Activated CD8-positive, alpha-beta memory T cell treated with anti-CD3 and anti-CD28 coated beads for 1 hour (primary cell): ENCODE measurements at places on chromosomes 1 and 21.

GRCh38 chr1:3471356-3472087, 17.1 kb downstream of the ARHGEF16 start:
- DNase-seq: no peak

GRCh38 chr1:232328486-232329102, 301.3 kb downstream of the SIPA1L2 start:
- DNase-seq: no peak

DNA sequence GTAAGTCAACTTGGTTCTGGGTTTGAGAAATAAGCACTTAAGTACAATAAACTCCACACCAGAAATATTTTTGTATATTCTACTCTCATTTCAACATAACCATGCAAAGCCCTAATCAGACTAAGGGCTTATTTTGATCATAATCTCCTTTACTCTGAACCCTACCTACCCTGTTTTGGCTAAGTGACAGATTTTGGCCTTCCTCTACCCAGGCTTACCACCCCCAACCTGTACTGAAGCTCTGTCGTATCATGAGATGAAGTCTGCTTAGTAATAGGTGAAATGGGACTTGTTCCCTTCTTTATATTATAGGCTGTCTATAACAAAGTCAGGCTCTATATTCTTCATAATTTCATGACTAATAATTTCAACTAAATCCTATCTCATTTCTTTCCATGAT, 135.5 kb downstream of the RERE start:
- no peak for DNase-seq

DNA sequence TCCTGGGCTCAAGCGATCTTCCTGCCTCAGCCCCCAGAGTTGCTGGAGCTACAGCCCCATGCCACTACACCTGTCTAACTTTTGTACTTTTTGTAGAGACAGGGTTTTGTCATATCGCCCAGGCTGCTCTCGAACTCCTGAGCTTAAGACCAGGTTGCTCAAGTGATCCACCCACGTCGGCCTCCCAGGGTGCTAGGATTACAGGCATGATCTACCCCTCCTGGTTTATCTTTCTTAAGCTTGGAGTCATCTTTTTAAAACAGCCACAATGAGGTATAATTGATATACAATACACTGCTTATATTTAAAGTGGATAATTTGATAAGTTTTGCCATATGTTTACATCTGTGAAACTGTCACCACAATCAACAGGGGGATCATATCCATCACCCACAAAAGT, 25.4 kb upstream of the WDR26 start:
- DNase-seq: no peak

DNA sequence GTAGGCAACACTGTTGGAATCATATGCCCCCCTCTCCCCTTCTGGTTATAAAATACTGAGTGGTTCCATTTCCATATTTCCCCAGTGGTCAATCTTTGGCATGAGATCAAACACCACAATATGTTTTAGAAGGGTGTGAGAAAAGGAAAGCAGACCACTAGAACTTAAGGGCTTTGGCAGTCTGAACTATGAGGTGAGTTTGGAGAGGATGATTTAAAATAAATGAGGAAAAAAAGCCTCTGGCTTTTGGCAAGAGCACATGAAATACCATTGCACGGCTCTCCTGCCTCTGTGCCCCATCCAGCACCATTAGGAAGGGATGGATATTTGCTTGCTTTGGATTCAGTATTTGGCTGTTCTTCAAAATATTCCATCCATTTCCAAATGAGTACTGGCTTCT, 339.5 kb upstream of the C1orf87 start:
- DNase-seq: no peak

- DNase-seq: no peak
Measured at GRCh38 chr1:80154176-80154575, 1147.6 kb upstream of the ADGRL4 start.

GRCh38 chr1:9609998-9610397, 21.3 kb downstream of the TMEM201 start:
- no peak for DNase-seq

GRCh38 chr1:17161926-17162800, 42.8 kb upstream of the PADI1 start:
- no peak for DNase-seq

- DNase-seq: no peak
Measured at GRCh38 chr1:78255846-78256245, 210.1 kb downstream of the GIPC2 start.
